Inflammatory macrophage treated with lipopolysaccharide for 4 hours (primary cell): ENCODE measurements at places on chromosomes 3 and 15.
A peak's percentile ranks its signal among the peaks of the same experiment; 100 is the strongest.

- no peak for DNase-seq
Observed at GRCh38 chr3:25563601-25564000, 101.1 kb downstream of the TOP2B start.

GRCh38 chr3:9201266-9201665, 48.2 kb downstream of the SRGAP3 start:
- no peak for DNase-seq

GRCh38 chr3:50472958-50473357, 30.5 kb downstream of the CACNA2D2 start:
- DNase-seq: no peak

- DNase-seq: no peak
Observed at GRCh38 chr3:128473180-128473519, 6.5 kb upstream of the DNAJB8 start.

- DNase-seq: no peak
Observed at GRCh38 chr3:41819236-41819635, 142.7 kb downstream of the ULK4 start.

DNA sequence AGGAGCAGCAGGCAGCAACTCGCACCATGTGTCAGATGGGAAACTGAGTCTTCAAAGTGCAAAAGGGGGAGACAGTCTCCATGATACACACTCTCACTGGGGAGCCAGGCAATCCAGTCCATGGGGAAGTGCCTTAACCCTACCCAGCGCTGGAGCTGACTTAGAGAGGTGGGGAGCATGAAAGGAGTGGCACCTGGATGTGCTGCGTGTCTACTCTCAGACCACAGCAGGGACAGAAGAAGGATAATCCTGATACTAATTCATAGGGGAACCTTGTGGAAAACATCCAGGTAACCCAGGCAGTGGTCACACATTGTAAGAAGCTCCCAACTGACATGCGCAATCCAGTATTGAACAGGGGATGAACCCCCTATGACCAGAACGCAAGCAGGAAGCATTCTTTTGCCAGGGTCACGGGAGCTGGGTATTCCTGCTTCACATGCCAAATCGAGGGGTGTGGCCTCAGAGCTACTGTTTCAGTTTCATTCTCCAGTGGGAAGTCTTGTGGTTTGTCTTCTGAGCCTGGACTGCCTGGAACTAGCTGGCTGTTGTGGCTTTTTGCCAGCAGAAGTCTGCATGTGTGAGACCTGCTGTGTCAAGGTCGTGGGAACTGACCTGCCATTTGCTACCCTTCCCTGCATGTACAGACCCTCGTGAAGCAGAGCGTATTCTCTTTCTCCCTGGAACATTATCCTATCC, 367.6 kb upstream of the NDN start:
- DNase-seq: no peak

DNA sequence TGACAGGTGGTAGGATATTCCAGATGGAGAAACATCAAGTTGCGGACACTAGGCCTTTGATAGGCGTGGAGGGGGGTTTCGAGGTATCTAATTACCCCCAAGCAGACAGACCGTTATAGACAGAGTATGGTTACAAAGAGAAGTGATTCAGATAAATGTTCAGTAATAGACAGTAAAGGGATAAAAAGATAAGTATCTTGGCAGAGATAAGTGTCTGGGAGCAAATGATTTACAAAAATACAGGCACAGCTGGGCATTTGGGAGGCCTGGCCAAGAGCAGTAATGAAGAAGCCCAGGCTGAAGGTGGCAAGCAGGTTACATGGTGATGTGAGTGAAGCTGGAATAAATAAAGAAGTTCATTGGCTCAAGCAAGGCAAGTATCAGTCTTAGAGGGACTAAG, 659 bp upstream of the MYH15 start:
- DNase-seq: no peak

DNA sequence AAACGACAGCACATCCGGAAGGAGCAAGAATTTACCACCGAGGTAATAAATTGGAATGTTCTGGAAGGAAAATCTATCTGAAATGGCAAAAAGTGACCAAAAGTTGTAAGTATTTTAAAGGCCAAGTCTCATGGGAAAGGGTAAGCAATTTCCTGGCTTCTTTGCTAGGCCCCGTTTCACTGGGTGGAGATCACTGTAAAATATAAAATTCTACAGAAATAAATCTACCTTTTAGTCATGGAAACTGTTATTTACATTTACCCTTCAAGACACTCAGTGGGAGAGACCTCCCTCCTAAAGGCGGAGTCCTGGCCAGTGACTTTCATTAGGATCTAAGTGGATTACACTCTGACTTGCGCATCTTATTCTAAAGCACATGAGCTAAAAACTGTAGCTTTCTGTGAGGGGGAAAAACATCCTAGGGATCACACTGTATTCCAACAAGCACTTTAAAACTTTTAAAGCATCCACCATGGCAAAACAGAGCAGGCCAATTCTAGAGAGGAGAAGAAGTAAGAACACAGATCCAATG, 28.8 kb downstream of the LYZL4 start:
- no peak for DNase-seq

- no peak for DNase-seq
Observed at GRCh38 chr3:65776494-65776893, 262.2 kb downstream of the MAGI1 start.

DNA sequence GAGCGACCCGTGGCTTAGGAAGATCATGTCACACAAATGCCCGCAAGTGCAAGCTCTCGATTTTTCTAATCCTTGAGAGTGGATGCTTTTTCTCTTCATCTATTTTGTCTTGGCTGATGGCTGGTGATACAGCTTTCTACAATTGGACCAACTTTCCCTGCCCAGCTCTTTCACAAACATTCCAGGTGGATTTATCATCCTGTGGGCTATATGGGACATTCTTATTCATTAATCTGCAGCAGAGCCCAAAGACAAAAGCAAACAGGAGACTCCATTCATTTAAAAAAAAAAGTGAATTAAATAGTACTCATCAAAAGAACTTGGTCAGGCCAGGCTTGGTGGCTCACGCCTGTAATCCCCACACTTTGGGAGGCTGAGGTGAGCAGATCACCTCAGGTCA, 14.2 kb upstream of the TSEN2 start:
- no peak for DNase-seq

- DNase-seq: no peak
Observed at GRCh38 chr15:35089551-35089950, 4.5 kb upstream of the NANOGP8 start.

DNA sequence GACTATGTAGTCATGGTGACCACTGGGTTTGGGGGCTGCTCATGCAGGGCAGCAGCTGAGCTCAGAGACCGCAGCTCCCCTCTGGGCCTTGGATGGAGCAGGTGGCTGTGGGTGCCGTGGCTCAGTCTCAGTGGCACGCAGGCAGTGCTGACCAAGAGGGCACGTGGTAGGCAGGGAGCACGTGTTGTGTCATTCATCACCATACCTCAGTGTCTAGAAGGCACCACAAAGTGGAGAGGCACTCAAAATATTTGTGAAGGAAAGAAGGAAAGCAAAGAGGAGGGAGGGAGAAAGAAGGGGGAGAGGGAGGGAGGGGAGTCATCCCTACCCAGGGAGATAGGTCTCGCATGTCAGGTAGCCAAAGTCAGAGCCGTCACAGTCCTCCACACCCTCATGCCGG, 26.1 kb downstream of the EAF1 start:
- no peak for DNase-seq

- peak; percentile 14 for DNase-seq
Observed at GRCh38 chr3:141877911-141878310, 1.5 kb downstream of the ATP1B3 start.

GRCh38 chr15:94535298-94536048, 304.1 kb downstream of the MCTP2 start:
- DNase-seq: no peak

DNA sequence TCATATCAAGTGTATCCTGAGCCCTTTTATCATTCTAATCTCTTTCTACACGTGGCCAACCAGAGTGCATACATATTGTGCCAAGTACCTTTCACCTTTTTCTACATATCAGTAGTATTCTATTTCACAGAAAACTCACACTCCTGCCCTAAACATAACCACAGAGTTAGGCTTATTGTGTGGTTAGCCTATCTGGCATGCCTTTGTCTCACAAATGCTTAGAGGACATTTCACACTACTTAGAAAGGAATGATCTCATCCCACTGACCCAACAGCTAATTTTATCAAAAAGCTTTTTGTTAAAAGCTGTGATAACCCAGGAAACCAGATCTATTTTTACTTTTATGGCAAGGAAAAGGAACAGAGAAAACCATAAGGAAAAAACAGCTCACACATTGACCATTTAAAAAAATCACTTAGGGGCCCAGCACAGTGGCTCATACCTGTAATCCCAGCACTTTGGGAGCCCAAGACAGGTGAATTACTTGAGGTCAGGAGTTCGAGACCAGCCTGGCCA, 17.8 kb upstream of the MAP4 start:
- no peak for DNase-seq

- DNase-seq: no peak
Observed at GRCh38 chr3:109687626-109688025, 350.3 kb upstream of the DPPA4 start.

GRCh38 chr3:69864766-69865165, 125.5 kb downstream of the MITF start:
- DNase-seq: no peak

DNA sequence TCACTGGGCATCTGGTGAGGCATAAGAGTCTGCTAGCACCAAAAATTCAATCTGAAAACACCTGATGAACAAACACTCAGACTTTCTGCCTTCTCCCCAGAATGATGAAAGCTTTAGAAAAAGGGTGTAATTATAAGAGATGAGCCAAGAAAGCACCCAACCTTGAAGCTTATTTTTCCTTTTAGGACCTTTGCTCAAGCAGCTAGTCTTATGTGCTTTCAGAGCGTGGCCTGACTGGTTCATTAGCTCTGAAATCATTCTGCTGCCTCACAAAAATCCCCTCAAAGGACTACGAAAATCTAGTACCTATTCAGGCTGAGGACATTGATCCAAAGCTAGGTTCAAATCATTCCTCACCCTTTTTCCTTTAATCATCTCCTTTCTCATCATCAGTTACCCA, 662.3 kb downstream of the MAGI1 start:
- no peak for DNase-seq

- DNase-seq: no peak
Observed at GRCh38 chr3:3189102-3189727, 9.7 kb upstream of the CRBN start.

DNA sequence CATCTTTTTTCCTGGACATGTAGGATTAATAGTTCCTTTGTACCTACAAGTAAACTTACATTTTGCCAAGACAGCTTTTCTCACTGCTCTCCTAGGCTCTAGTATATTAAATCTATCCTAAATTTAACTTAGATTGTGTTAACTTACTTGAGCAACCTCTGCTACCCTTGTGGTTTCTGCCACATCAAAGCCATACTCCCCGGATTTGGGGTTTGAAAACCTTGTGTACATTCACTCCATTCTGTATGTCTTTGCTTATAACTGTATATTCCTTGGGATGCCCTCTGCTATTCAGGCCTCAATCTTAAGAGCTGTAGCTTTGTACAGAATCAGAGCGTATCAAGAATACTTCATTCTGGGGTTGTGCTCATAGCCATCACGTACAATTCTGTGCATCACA, 60.4 kb downstream of the ARIH1 start:
- no peak for DNase-seq

DNA sequence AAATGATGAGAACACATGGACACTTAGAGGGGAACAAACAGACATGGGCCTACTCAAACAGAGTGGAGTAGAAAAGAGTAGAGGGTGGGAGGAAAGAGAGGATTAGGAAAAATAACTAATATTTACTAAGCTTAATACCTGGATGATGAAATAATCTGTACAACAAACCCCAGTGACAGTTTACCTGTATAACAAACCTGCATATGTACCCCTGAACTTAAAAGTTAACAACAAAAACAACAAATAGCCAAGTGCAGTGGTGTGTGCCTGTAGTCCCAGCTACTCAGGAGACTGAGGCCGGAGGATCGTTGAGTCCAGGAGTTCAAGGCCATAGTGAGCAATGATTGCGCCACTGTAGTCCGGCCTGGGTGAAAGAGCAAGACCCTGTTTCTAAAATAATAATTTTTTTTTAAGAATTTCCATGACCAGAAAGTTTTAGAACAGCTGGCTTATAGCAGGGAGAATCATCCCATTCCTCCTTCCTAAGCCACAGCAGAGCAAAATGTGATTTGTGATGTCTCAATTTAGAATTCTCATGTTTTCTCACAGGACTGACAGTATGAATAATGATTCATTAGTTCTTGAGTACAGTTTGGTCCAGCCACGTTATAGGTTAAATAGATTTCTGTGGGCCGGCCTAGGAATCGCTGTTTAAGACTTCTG, 150.0 kb downstream of the ZNF609 start:
- no peak for DNase-seq

- peak; percentile 17 for DNase-seq
Observed at GRCh38 chr3:146504498-146505197, 35.3 kb upstream of the PLSCR2 start.

DNA sequence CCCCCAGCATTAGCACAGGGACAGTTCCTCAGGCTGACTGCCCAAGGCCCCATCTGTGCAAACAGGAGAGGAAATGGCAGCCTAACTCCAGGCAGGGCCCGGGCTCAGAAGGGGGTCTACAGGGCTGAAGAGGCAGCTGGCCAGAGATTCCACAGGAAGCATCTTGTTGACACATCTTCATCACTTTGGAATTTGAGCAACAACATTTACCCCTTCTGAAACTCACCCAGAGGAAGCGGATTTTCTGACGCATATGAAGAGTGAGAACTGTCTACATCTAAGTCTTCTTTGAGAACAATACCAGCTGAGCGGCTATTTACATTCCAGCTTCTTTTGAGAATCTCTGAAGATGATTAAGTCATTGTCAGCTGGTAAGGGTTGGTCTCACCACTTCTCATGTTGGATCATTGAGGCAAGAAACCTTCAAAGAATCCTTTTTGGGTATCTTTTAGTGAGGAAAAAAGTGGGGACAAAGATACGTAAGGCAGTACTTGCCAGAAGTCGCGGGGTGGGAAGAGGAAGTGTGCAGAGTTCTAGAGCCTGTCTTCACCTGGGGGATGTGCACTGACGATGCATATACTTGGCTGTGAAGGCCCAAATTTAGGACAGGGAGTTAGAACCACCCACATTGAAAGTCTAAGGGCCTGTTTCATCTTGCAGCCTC, 25.4 kb upstream of the SRP14 start:
- peak; percentile 92 for DNase-seq

- DNase-seq: peak; percentile 6
Observed at GRCh38 chr15:67685008-67685599, 140.2 kb upstream of the SKOR1 start.
